Right renal cortex interstitium (tissue), 3 donors: ENCODE measurements at places on chromosomes 11 and 22. TPM values are rescaled to one million over a fixed set of nuclear protein-coding genes. Genes with fewer than 3 reads are reported as not detected.

- no peak for DNase-seq
Measured at GRCh38 chr11:23974051-23974450, 522.8 kb upstream of the LUZP2 start.

- no peak for DNase-seq
Measured at GRCh38 chr11:125720781-125721180, 25.3 kb upstream of the PATE1 start.

DNA sequence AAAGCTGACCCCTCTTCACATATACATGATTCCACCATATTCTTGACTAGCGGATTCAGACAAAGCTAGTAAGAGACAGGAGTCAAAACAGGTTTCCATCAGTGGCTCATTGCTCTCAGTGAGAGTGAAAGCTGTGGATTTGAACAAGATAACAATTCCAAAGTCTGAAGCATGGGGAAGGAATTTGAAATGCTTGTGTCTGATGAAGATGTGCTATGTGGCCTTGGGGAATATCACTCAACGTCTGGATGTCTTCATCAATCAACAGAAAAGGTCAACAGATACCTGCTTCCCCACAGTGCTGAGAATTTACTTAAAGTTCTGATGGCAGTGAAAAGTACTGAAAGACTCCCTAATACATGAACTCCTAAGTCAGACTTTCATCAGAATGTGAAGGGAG lies 46.9 kb upstream of the SESN3 start:
- DNase-seq, result no peak

Gene NLRP6
- 0.11 TPM for polyA plus RNA-seq

DNA sequence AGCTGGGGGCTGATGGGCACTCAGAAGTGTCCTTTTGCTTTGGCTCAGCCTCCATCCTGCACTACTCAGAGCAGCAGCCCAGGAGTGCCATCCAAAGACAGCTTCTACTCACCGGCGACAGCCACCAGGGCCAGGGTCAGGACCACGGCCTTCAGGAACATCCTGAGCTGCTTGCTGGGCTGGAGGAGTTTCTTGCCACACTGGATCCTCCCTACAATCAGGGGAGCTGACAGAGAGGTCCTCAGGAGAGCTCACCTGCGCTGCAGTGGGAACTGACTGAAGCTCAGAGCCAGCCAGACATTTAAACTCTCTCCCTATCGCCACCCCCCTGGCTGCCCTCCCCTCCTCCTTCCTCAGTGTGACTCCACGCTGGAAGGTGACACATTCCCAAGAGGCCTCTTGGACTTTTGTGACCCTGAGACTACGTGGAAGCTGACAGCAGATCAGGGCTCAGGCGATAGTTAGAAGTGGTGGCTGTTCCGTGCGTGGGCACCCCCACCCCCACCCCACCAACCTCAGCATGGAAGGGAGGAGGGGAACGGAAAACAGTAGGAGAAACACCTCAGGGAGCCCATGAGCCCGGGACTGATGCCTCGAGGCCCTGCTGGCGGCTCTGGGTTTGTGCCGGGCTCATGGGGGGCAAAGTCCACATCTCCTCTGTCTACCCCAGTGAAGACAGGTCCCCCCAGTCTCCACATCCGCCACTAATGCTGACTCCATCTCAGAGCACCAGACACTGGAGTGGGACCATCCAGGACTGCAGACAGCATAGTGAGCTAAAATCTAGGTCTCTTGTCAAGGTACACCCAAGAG lies at the start of gene APOA4:
Gene APOA4 (minus strand): TSS at position 274 of the 813 bp plus-strand sequence. CDS start 113 bp downstream, at position 161.
- DNase-seq, result no peak

Gene PARVG
- polyA plus RNA-seq, result 2.3 TPM

Gene STK33
- polyA plus RNA-seq, result 34.5 TPM

GRCh38 chr11:74723511-74723910 lies 7.7 kb downstream of the CHRDL2 start:
- no peak for DNase-seq

DNA sequence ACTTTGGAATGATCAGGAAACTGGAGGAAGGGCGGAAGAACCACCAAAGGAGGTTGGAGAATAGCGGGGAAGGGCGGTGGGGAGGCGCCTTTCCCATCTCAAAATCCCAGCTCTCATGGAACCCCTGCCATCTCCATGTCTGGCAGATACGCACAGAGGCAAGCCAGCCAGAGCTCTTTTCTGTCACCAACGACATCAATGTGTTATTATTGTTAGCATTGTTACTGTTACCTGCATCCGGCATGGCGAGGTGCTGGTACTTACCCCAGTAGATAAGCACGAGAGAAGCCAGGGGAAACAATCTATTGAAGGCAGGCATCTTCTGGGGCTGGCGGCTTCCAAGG lies 969 bp downstream of the SCN3B start:
- no peak for DNase-seq

Gene SERPING1
- 139 TPM for polyA plus RNA-seq

Gene YPEL4
- 1.2 TPM for polyA plus RNA-seq

DNA sequence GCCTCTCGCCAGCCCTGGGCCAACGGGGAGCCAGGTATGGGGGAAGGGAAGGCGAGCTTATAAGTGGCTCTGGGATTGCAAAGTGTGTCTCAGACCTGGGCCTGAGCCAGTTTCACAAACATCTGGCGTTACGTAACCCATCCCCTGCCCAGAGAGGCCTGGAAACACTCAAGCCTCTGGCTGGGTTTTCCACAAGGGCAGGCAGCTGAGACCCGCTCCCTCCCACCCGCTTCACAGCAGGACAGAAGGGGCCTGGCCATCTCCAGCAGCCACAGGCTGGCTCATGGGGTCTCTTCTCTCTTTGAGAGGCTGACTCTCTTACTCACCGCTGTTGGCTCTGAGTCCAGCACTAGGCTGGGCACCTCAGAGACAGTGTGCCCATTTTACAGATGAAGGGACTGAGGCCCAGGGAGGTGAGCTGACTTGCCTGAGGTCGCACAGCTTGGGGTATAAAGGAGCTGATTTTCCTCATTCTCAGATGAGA lies 44.5 kb downstream of the TRIOBP start:
- DNase-seq, result peak; percentile 79

GRCh38 chr11:64888406-64888728 lies 9.9 kb upstream of the EHD1 start:
- DNase-seq, result no peak

Gene ANGPTL5
- polyA plus RNA-seq, result not detected

Gene MOGAT2
- polyA plus RNA-seq, result 1.7 TPM

Gene TMEM121B
- 0.64 TPM for polyA plus RNA-seq

GRCh38 chr22:45638834-45639746 lies 32.5 kb upstream of the ATXN10 start:
- no peak for DNase-seq

Gene MUC5AC
- 0.01 TPM for polyA plus RNA-seq

DNA sequence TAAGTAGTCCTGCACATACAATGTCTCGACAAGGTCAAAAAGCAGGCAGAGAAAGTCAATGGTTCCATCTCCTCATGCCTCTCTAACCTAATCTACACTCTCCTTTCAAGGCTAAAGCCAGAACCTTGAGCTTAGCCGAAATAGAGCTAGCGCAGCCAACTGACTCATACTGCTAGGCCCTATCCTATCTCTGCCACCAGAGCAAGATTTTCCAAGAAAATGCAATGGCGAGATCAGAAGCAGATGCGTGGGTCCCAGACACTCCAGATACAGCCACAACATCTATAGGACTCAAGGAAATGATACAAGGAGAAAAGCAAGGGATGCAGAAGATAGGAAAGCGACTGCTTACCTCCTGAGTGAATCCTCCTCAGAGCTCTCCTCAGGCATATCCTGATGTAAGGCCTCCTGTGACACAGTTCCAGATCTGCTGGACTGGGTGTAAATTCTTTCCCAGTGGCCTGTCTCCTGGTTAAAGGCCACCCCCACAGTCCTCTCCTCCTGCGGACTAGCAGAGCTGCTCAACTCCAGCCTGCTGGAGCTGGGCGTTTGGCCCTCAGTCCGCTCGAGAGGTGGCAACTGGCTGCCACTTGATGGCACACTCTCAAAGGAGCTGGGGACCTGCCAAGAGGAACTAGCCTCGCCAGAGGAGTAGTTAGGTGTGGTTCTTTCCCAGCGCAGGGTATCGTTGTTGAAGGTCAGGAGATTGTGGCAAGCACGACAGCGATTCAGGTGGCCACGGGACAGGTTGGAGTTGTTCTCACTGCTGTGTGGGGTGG lies 52.0 kb downstream of the AMBRA1 start:
- DNase-seq, result no peak

Gene NLRP14
- 0.79 TPM for polyA plus RNA-seq

DNA sequence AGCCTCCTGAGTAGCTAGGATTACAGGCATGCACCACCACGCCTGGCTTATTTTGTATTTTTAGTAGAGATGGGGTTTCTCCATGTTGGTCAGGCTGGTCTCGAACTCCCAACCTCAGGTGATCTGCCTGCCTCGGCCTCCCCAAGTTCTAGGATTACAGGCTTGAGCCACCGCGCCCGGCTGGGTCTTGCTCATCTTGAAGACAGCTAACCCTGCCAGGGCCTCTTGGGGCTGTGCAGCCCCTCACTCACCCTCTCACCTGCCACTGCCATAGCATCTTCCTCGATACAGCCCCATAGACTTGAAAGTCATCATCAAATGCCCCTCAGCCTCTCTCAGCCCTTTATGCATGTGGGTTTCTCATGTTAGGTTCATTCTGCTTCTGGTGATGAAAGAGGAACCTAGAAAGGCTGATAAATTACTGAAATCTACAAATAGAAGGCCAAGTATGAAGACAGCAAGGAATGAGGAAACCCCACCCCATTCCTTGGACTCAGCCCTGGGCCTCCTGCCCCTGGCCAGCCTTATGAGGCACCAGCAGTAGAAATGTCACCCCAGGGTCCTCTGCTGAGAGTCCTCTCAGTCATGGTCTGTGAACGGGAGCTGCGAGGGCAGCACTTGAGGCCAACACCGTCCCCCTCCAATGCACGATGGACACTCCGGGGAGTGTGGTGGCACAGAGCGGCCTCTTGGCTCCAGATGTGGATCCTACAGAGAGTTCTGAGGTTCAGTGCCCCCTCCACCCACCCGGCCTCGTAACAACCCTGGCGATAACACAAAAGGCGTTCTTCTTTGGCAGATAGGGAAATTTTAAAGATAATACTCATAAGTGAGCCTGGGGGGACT lies 24.8 kb downstream of the SCGB1A1 start:
- DNase-seq, result no peak

Gene DTX4
- 47.5 TPM for polyA plus RNA-seq

GRCh38 chr11:32008880-32009551 lies 81.9 kb upstream of the RCN1 start:
- DNase-seq, result no peak

- DNase-seq, result no peak
Measured at GRCh38 chr22:29838599-29838956, 504 bp upstream of the ASCC2 start.

Gene TP53AIP1
- polyA plus RNA-seq, result 0.89 TPM

DNA sequence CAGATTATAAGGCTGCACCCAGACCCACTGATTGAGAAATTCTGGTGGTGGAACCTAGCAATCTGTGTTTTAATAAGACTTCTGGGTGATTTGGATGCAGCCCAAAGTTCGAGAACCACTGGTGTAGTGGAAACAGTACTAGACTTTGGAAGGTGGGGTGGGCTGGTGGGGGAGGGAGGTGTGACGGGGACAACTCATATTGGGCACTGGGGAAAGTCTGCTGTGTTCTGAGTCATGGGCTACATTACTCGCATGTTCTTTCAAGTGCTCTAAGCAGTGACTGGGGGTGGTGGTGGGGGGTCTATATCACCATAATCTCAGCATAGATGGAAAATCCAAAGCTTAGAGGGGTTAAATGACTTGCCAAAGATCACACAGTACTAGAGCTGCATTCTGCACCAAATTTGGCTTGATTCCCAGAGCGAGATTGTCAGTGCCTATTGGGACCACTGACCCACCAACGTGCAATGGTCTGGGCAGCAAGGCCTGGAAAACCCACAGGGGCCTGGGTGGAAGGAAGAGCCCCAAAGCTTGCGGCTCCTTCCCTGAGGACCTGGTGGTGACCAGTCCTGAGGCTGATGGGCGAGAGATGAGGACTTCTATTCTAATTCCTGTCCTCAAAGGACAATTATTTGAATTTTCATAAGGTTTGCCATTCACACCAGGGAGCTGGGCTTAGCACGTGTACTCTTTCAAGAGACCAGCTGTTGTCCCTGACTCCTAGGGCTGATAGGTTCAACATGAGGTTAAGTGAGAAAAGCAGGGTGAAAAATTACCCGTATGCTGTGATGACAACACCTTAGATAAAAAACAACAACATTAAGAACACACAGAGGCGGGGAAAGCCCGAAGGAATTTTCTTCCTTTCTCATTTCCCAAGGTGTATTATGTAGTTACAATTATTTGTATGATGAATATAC lies 77.5 kb upstream of the NARS2 start:
- DNase-seq, result no peak

- DNase-seq, result no peak
Measured at GRCh38 chr11:134356656-134357544, 25.1 kb downstream of the GLB1L2 start.

DNA sequence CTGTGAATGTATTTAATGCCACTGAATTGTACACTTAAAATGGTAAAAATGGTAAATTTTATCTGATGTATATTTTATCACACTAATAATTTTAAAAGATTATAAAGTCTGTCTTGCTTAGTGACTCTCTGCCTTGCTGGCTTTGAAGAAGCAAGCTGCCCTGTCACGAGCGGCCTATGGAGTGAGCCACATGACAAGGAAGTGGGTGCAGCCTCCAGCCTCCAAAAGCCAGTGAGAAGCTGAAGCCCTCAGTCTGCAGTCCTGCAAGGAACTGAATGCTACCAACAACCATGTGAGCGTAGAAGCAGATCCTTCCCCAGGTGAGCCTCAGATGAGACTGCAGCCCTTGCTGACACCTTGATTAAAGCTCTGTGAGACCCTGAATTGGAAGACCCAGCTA lies 20.0 kb downstream of the C11orf24 start:
- no peak for DNase-seq

GRCh38 chr11:4060182-4060923 lies 34.2 kb upstream of the RRM1 start:
- DNase-seq, result no peak

GRCh38 chr11:30454541-30454940 lies 131.6 kb downstream of the MPPED2 start:
- DNase-seq, result no peak

- DNase-seq, result no peak
Measured at GRCh38 chr11:75969626-75970308, 154.8 kb downstream of the UVRAG start.

Gene MRGPRF
- 24.6 TPM for polyA plus RNA-seq

GRCh38 chr11:18367431-18367830 lies 26.9 kb upstream of the LDHA start:
- no peak for DNase-seq

Gene INS
- not detected for polyA plus RNA-seq

Gene TMEM45B
- polyA plus RNA-seq, result 23.2 TPM

Gene ABCG4
- polyA plus RNA-seq, result 0.74 TPM

Gene CECR2
- polyA plus RNA-seq, result 10.5 TPM

DNA sequence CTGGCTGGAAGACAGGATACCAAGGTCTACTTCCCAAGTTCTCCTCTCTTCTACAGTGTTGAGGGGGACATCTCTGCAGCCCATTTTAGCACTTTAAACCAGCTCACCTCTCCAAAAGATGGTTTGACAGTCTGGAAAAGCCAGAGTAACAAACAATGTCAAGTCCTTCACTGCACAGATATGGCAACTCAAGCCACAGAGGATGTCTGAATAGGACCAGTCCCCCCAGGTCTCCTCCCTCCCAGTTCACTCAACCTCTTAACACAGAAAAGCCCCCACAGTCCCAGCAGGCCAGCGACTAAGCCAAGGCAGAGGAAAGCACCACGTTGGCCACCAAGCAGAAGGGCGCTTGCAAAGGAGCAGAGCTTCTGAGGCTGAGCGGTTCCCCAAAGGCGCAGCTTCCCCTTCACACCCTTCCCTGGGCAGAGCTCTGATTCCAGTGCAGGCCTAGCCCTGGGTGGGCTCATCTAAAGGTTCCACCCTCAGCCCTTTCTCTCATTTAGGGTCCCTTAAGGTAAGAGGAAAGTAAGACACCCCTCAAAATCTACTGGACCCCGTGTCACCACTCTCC lies 62.7 kb downstream of the PAK1 start:
- DNase-seq, result no peak

- no peak for DNase-seq
Measured at GRCh38 chr11:126891556-126892217, 108.9 kb downstream of the KIRREL3 start.

Gene ACRV1
- polyA plus RNA-seq, result 0.58 TPM
